Mucosa of descending colon (tissue), 3 donors: ENCODE measurements at places on chromosomes 1 and 21. TPM values are rescaled to one million over a fixed set of nuclear protein-coding genes. Genes with fewer than 3 reads are reported as not detected.

DNA sequence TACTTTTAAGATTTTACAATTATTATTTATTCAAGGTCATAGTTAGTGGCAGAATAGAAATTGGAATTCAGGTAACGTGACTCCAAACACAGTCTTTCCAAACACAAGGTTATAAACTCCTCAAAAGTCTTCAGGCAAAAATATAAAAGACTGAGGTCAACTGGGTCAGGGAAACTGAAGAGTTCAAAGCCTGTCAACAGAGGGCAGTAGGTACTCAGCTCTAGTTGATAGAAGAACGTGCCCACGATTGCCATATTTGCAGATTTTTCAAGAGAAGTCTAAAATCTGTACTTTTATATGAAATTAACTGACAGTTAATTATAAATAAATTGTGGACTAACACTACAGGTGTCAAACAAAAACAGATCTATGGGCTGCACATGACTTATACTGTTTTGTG, 135.0 kb downstream of the LHX4 start:
- no peak for DNase-seq

DNA sequence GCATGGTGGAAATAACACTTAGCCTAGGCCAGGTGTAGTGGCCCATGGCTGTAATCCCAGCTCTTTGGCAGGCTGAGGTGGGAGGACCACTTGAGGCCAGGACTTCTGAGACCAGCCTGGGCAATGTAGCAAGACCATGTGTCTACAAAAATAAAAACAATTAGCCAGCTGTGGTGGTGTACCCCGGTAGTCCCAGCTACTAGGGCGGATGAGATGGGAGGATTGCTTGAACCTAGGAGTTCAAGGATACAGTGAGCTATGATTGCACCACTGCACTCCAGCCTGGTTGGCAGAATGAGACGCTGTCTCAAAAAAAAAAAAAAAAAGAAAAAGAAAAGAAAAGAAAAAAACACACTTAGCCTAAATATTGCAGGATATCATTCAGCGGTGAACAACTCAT, 20.9 kb downstream of the AK4 start:
- no peak for DNase-seq

- DNase-seq = peak; percentile 32
These were observed at the start of gene TNNT2 for GRCh38 chr1:201377611-201378092. TSS of gene TNNT2 (minus strand) at chr1:201377680. CDS start at chr1:201373254, 4,426 bp downstream.

GRCh38 chr21:27493542-27493941, 526.7 kb upstream of the ADAMTS5 start:
- no peak for DNase-seq

DNA sequence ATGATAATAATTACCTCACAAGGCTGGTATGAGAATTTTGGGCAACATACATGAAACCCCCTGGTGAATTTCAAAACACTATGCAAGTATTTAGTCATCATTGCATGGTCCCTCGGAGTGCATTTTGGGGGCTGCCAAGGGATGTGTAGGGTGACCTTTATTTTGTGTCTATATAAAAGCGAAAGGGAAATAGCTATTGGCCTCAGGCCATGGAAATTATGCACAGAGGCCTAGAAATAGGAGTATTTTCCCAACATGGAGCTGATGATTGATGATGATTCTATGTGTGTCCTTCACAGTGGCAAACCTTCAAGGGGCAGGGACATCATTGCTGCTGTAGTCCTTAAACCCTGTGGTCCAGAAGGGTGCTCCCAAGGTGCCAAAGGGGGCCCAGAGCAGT, 265.5 kb downstream of the ST6GALNAC3 start:
- DNase-seq = no peak

DNA sequence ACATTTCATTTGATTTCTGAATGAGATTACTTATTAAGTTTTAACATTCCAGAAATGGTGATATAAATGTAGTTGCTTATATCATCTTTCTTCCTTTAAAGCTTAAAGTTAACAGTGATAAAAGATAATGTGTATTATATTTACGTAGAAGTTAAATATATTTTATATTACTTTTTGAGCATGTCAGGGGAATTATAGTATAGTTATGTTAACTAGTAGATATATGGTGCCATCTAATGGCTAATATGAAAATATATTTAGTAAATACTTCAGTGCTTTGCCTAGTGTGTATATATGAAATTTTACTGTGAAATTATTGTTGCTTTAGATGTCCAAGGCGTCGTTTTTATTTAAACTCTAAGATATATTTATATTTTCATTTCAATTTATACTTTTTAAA, 51.5 kb downstream of the SYT14 start:
- DNase-seq = no peak

DNA sequence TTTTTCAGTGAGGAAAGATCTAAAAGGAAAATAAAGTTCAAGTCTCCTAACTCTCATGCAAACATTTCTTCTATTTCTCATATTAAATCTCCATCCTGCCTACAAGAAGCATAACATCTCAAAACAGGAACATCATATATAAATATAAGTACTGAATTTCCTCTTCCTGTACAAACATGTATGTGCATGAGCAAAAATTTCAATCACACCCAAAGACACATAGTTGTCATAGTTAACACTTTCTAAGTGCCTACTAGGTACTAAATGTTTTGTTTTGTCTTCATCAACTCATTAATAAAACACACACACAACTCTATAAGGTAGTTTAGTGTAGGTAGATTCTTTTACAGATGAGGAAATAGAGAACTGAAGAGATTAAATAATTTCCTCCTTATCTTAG, 237.1 kb upstream of the ADGRL2 start:
- DNase-seq = no peak

GRCh38 chr1:202143011-202143767, 1.3 kb downstream of the ARL8A start:
- DNase-seq = peak; percentile 41

GRCh38 chr1:155977690-155978324, 540 bp downstream of the ARHGEF2 start:
- peak; percentile 70 for DNase-seq

- no peak for DNase-seq
These were observed 20.6 kb upstream of the FCGR2A start for GRCh38 chr1:161484613-161485012.

DNA sequence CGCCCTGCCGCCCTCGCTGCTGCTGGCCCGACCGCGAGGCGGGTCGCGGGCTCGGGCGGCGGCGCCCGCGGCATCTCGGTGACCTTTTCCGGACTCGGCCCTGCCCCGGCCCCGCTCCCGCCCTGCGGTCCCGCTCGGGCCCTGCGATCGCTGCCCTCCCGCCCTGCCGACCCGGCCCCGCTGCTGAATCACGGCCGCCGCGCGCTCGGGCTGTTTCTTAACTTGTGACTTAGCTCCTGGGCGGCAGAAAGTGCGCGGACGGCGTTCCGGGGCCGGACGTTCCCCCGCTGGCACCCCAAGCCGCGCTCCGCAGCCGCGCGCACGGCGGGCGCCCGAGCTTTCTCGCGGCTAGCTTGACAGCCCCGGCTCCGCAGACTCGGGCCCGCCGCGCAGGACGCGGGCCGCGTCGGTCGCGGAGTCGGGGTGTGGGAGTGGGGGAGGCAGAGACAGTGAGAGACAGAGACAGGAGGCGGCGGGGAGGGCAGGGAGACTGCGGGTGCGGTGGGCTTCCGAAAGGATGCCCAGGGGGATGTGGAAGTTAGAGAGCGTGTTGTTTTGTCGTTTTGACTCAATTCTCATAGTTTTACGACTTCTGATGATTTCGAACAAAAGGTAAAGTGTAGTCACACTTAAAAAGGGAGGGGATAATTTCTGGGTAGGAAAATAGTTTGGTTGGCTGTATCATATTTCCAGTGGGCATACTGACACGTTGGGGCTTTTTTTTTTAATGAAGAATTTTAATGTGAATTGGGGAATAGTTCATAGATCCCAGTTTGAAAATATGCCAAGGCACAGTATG, 49.8 kb downstream of the PRDM2 start:
- peak; percentile 81 for DNase-seq

- DNase-seq = no peak
These were observed 333.7 kb downstream of the PCP4 start for GRCh38 chr21:40200946-40201345.

GRCh38 chr1:31745096-31745945, 18.8 kb downstream of the ADGRB2 start:
- DNase-seq = no peak

DNA sequence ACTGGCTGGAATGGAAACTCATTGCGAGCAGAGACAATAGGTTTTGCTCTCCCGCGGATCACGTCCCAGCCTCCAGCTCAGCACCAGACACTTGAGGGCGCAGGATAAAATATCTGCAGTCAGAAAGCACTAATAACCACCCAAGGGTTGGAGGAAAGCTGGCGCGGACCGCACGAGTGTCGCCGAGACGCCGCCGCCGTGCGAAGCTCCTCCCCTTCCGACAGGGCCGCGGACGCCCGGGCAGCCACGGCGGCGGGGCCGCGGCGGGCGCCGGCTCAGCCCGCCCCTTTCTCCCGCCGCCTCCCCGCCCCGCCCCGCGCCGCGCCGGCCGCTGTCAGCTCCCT, at the start of gene CMPK1:
Gene CMPK1 (plus strand): TSS at position 213 of the 344 bp plus-strand sequence. CDS start 156 bp downstream, outside the sequence.
- DNase-seq = peak; percentile 89

DNA sequence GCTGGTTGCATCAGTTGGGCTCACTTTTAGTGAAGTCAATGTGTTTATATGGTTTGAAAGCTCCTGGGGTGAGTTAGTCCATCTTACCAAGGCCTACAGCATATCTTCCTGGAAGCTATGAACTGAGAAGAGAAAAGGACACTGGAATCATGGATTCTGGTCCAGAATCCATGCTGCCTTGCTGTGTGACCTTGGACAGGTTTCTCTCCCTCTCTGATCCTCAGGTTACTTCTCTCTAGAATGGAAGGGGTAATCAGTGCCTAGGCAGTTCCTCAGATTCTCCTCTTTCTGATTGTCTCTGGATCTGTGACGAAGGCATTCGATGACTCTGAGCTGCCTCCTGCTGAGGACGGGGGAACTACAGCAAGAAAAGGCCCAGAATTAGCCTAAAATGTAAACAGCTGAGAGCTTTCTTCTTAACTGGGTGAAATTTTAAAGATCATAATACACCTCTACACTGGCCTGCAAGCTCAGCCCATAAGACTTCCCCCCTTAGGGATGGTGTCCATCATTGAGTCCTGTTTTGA, 425.0 kb upstream of the VAMP3 start:
- no peak for DNase-seq

DNA sequence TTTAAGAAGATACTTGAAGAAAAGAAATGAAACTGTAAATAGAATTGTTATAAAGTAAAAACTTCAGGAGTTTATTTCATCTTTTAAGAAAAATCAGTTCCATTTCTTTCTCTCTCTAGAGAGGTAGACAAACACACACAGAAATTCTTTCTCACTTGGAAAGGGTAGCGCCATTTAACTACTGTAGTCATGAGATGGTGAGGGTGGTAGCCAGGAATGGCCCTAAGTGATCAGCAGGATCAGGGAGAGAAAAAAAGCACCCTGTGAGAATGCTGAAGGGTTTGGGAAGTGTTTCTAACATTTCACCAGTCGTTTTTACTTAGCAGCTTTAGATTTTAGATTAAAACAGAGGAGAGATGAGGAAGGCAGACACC, 205.7 kb upstream of the RUNX1 start:
- no peak for DNase-seq

GRCh38 chr1:31901838-31902509, 36.2 kb downstream of the PTP4A2 start:
- no peak for DNase-seq

GRCh38 chr1:9389968-9390367, 97.3 kb downstream of the SPSB1 start:
- DNase-seq = no peak

DNA sequence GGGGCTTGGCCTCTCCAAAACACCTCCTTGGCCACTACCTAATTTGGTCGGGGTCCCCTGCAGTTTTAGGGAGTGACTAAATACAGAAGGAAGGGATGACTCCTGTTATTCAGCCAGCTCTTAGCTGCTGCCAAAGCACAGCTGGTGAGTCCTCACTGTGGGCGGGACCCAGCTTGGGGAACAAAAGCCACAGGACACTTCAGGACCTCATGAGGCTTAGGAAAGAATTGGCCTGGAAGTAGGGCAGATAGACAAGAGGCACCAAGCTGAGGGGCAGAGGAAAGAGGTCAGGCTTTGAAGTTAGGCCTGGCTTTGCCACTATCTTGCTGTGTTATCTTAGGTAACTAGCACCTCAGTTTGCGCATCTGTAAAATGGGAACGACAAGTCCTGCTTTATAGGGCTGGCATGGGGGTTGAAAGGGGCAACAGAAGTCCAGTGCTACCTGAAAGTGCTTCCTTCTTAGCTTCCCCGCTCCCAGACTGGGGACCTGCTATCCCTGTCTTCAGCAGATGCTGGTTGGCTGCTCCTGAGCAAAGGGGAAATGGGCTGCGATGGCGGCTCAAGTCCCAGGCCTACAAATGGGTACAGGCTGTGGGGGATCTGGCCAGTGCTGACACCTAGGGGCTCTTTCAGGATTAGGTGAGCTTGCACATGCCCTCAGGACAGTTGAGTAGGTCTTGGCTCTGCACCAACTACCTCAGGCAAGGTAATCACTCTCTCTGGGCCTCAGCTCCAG, 15.7 kb downstream of the IFI6 start:
- DNase-seq = no peak

DNA sequence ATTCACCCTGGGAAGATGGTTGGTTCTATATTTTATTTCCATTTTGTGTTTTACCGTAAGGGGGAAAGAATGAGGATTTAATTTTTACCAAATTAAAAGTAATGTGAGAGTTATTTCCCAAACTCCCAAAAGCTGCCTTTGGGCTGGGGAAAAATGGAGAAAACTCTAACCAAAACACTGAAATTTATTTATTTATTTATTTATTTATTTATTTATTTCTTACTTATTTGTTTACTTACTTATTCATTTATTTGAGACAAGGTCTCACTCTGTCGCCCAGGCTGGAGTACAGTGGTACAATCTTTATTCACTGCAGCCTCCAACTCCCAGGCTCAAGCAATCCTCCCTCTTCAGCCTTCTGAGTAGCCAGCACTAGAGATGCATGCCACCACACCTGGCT, 38.0 kb upstream of the ZBTB18 start:
- no peak for DNase-seq

GRCh38 chr1:109890115-109890953, 20.3 kb upstream of the CSF1 start:
- no peak for DNase-seq

The ERICH3 gene
- 0.51 TPM for total RNA-seq

The SPATA17 gene
- 0.90 TPM for total RNA-seq

The RNPC3 gene
- 37.4 TPM for total RNA-seq

The FBLIM1 gene
- 154 TPM for total RNA-seq

The CHAF1B gene
- total RNA-seq = 1.4 TPM

The IFNAR2 gene
- 11.9 TPM for total RNA-seq

The CELA2A gene
- not detected for total RNA-seq

The MIXL1 gene
- 0.16 TPM for total RNA-seq

The FMO1 gene
- total RNA-seq = not detected
